ENCODE measurements at places on chromosomes 13 and 19.

GRCh38 chr19:374886-375235 is 30.3 kb upstream of the MIER2 start:
- DNase-seq, result no peak

GRCh38 chr13:49343731-49344130 is 96.0 kb downstream of the CDADC1 start:
- no peak for DNase-seq

GRCh38 chr13:113365971-113366588 is 2.1 kb upstream of the GRTP1 start:
- DNase-seq, result no peak

DNA sequence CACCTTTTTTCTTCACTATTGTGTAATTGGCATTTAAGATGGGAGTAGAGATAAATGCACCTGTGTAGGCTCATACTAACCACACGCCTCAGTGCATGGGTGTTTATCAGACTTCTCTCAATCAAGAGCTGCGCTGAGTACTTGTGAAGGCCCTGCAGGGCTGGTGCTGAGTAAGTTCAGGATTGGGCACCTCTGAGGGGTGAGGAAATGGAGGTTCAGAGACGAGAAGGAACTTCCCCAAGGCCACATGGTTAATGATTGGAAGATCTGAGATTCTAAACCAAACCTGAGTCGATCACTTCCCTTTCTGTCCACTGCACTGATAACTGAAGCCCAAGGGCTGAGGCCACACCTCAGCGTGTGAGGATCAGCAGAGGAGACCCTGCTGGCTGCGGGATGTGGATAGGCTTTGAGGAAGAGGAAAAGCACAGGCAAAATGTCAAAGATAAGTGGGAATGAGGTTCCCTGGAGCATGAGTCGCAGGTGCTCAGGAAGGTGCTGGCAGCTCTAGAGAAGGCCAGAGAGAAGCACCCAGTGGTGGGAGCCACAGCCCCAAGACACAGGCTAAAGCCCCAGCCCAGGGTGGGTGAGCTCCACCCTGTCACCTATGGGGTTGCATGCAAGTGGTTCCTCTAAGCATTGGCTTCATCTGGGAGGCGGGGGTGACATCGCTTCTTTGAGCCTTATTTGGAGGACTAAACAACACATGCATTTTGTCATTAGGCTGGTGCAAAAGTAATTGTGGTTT is 32.3 kb upstream of the GJB6 start:
- no peak for DNase-seq

- no peak for DNase-seq
These were observed 7.9 kb downstream of the MLLT1 start for GRCh38 chr19:6271721-6272410.

DNA sequence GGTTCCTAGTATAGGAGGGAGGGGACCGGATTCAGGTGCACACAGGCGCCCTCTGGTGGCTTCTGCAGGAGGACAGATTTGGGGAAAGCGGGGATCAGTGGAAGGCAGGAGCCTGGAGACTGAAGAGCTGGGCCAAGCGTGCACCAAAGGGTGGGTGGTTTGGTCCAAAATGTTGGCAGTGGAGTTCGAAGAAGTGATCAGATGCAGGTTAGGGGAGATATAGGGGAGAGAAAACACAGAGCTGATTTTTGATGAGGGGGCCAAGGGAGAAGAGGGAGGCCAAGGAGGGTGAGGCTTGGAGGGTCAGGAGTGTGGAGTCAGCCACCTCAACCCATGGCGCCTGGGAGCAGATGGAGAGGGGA is 6.8 kb upstream of the CARM1 start:
- DNase-seq, result no peak

GRCh38 chr13:33307843-33308242 is 22.3 kb upstream of the STARD13 start:
- no peak for DNase-seq

GRCh38 chr19:17450264-17451075 is 2.0 kb upstream of the TMEM221 start:
- no peak for DNase-seq

GRCh38 chr13:73220966-73221720 is 162.3 kb downstream of the KLF5 start:
- no peak for DNase-seq

DNA sequence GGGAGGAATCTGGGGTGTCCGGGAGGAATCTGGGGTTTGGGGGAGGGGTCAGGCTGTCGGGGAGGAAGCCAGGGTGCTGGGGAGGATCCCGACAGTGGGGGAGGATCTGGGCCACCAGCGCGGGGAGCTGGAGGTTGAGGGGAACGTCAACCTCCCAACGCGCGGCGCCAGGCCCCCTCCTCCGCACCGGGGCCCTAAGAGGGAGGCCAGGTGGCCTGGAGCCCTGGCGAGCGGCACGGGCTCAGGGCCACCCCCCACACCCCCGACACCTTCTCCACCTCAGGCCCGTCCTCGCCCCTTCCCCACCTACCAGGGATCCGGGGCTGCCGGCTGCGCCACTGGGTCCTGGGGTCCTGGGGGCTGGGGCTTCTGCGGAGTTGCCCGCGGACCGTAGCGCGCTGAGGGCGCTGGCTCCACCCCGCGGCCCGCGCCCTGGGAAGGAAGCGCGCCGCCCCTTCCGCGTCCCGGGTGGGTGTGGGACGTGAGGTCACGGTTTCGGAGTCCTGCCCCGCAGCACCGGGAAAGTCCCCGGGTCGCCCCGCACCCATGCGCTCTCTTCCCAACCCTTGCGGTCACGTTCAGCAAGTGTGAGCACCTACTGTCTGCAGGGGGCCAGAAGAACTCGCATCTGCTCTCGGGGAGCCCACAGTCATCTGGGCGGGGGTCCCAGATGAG is at the start of gene TICAM1:
Gene TICAM1 (minus strand): TSS at position 409 of the 675 bp plus-strand sequence. CDS start 13,335 bp downstream, outside the sequence.
- DNase-seq, result no peak

DNA sequence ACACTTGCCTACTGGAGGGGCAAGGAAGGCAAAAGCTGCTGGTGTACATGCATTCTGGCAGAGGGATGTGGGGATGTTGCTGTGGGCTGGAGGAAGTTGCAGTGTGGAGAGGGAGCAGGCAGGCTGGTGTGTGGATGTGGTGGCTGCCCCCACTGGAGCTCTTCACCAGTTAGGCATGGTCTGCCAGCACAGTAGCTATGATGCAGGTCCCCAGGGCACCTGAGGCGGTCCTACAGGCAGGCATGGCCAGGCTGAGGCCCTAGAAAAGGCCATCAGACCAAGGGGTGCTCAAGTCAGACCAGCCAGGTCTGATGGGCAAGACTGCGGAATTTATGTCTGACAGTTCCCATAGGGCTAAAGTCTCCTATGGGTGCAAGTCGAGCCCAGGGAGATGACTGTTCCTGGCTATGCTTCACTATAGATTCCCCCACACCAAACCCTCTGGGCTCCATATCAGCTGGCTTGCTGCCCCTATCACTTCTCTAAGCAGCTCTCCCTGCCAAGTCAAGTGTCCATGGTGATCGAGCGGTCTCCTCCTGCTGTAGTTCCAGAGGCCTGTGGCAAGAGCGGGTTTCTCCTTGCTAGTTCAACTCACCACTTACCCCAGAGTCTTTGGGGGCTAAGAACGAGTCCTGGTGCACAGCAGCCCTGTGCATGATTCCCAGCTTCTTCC is 473.1 kb downstream of the TDRD3 start:
- DNase-seq, result no peak

DNA sequence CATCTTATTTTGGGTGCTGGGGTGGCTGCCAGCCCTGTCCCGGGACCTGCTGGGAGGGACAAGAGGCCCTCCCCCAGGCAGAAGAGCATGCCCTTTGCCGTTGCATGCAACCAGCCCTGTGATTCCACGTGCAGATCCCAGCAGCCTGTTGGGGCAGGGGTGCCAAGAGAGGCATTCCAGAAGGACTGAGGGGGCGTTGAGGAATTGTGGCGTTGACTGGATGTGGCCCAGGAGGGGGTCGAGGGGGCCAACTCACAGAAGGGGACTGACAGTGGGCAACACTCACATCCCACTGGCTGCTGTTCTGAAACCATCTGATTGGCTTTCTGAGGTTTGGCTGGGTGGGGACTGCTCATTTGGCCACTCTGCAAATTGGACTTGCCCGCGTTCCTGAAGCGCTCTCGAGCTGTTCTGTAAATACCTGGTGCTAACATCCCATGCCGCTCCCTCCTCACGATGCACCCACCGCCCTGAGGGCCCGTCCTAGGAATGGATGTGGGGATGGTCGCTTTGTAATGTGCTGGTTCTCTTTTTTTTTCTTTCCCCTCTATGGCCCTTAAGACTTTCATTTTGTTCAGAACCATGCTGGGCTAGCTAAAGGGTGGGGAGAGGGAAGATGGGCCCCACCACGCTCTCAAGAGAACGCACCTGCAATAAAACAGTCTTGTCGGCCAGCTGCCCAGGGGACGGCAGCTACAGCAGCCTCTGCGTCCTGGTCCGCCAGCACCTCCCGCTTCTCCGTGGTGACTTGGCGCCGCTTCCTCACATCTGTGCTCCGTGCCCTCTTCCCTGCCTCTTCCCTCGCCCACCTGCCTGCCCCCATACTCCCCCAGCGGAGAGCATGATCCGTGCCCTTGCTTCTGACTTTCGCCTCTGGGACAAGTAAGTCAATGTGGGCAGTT is 8.6 kb downstream of the CALM3 start:
- DNase-seq, result no peak

DNA sequence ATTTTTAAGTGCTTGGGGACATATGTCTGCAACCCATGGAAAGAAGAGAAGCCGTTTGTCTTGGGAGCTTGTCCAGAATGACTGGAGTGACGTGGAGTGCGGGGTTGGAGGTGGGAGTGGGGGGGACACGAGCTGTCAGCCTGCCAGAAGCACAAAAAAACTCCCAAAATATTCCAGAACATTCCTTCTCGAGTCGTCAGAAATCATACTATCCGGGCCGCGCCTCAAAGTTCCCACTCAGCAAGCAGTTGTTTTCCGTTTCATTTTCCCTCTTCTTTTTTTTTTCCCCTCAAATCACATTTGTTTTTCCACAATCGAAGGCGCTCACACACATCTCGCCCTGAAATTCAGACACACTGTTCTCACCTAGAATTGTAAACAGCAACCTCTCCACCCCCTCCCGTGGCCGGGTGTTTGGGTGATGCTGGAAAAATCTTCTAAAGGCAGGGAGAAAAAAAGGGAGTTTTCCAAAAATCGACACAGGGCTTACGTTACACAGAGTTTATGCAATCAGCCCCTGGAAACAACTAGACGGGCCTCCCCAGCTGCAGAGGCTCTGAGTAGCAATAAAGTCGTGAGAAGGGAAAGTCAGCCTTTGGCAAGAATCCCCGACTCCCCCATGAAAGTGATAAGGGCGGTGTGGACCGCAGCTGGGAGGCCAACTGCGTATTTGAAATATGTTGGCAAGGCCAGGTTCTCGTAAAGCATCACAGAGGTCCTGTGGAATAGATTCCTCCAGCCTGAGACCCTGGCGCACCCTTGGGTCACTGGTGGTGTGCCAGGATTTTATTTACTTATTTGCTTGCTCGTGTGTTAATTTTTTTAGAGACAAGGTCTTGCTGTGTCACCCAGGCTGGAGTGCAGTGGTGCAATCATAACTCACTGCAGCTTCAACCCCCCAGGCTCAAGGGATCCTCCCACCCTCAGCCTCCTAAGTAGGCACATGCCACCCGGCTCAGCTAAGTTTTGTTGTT is 31.2 kb upstream of the KLF2 start:
- peak; percentile 83 for DNase-seq

DNA sequence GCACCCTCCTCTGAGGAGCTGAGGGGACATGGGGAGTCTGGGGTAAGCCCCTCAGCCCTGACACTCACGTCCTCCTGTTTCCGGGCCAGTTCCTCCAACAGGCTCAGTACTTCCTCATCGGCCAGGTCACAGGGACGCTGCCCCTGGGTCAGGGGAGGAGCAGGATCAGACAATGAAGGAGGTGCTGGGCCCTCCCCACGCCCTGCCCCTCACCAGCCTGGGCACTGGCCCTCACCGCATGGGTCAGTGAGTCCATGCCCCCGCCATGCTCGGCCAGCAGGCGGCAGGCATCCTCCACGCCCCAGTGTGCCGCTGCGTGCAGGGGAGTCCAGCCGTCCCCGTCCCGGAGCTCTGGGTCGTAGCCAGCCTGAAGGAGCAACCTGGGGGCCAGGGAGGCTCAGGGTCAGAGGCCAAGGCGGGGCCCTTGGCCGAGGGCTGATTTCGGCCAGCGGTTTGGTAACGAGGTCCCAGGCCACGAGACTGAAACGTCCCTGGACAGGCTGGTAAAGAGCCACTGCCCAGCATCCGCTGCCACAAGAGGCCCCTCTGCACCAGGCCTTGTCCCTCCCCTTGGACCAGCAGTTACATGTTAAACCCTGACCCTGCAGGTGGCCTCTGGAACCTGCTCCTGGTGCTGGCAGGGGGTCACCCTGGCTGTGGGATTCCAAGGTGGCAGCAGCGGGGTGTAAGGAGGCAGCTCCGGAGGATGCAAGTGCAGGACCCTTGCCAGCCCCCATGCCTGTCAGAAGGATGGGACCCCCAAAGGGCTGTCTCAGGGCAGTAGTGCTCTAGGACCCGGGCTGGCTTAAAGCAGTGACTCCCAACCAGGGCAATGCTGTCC is 18.5 kb downstream of the PPP1R12C start:
- DNase-seq, result no peak

DNA sequence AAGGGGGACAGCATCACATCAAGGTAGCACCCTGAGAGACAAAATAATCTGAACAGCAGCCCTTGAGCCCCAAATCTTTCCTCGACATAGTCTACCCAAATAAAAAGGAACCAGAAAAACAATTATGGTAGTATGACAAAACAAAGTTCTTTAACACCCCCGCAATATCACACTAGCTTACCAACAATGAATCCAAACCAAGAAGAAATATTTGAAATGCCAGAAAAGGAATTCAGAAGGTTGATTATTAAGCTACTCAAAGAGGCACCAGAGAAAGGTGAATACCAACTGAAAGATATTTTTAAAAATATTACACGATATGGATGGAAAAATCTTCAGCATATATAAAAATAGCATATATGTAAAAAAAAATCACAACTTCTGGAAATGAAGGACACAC is 252.9 kb upstream of the SLITRK6 start:
- no peak for DNase-seq

GRCh38 chr19:8017808-8018207 is 12.4 kb upstream of the ELAVL1 start:
- no peak for DNase-seq

- no peak for DNase-seq
These were observed 16.1 kb upstream of the RASA3 start for GRCh38 chr13:114148521-114148855.

GRCh38 chr19:28619816-28620429 is 593.0 kb downstream of the UQCRFS1 start:
- DNase-seq, result no peak

DNA sequence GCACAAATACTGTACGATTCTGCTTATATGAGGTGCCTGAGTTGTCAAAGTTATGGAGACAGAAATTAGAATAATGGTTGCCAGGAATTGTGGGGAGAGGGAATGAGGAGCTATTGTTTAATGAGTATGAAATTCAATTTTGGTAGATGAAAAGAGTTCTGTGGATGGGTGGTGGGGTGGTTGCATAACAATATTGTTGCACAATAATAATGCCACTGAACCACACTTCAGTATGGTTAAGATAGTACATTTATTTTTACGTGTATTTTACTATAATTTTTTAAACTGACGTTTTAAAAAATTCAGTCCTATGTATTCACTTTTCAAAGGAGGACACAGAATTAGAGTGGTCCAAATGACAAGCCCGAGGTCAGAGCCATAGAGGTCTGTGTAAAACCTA is 1.8 kb upstream of the OXGR1 start:
- DNase-seq, result no peak
